ENCODE measurements at places on chromosomes 1 and 21.

DNA sequence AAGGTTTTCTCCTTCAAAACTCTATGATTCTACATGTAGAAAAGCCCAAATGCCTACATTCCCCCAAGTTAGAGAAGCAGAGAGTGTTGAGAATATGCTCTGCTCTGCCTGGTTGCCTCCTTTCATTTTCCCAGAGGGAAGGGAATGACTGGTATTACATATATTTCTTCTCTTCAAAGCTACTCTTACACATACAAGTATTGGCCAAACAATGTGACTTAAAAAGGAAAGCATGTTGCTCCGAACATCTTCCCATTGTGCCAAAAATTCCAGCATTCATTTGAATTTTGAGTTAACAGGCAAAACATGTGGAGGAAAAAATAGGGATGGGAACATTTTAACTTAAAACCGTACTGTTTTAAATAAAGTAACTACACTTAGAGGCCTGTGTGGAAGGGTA is 125.2 kb downstream of the COQ8A start:
- DNase-seq = no peak

GRCh38 chr1:109806733-109807400 is 43.1 kb upstream of the EPS8L3 start:
- no peak for DNase-seq

- no peak for DNase-seq
These were observed 206.7 kb downstream of the CTH start for GRCh38 chr1:70617728-70618127.

GRCh38 chr1:65258106-65258505 is 51.2 kb upstream of the DNAJC6 start:
- DNase-seq = no peak

- no peak for DNase-seq
These were observed 10.0 kb downstream of the NCSTN start for GRCh38 chr1:160353223-160353622.

DNA sequence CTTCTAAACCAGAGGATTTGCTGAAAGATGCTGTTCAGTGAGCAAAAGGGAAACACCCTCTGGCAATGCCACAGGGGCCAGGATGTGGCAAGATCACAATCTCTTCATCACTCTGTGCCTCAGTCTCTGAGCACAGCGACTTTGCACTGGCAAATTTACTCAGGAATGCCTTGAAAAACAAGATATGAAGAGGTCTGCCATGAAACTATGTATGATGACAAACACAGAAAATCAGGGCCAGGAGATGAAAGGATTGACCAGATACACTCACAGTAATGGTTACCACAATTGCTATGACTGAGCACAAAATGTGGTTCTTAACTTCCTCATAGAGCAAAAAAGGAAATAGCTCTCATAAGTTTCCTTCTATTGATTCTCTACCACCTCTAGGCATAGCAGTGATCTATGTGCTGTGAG is 5.8 kb downstream of the TTC13 start:
- peak; percentile 34 for DNase-seq

DNA sequence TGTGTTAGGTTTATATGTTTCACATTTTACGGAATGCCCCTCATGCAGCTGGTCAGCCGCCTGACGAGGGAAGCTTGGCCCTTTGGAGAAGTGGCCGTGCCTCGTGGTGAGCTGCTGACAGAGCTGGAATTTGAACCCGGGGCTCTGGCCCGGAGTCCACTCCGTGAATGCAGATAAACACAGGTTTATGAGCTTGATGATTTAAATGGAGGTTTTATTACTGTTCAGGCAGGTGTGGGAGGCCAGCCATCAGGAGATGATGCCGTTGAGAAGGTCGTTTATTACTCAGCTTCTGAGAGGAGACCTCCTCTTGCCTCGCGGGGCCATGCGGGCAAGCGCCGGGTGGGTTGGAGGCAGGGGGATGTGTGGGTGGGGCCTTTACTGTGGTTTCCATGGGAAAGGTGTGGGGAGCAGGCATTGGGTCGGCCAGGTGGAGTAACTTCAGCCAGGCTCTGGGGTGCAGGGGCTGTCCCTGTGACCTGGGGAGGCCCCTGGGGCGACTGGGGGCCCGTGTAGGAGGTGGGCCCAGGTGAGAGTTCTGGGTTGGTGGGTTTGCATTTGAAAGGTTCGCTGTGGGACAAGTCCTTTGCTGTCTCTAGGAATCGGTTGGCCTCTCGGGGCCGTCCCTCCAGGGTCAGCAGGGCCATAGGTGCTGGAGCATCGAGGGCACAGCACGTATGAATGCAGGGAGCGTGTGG is 22.0 kb downstream of the PRKCZ start:
- DNase-seq = no peak

- DNase-seq = peak; percentile 6
These were observed 30.7 kb downstream of the ALPL start for GRCh38 chr1:21539933-21540332.

DNA sequence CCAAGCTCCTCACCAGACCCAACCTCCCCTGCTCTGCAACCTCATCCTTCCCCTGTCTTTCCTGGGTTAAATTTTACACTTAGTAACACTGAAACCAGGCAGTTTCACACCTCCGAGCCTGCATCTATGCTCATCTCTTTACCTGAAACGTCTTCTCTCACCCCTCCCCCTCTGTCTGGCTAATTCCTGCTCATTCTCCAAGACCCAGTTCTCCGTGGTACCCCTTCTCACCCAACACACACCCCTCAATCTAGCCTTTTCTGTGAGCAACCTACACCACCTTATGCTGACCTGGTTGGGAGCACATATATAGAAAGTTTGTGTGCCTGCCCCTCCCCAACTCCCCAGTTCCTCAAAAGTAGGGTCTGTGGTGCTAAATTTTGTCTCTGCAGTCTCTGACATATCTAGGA is 3.7 kb upstream of the KIAA1614 start:
- DNase-seq = no peak

DNA sequence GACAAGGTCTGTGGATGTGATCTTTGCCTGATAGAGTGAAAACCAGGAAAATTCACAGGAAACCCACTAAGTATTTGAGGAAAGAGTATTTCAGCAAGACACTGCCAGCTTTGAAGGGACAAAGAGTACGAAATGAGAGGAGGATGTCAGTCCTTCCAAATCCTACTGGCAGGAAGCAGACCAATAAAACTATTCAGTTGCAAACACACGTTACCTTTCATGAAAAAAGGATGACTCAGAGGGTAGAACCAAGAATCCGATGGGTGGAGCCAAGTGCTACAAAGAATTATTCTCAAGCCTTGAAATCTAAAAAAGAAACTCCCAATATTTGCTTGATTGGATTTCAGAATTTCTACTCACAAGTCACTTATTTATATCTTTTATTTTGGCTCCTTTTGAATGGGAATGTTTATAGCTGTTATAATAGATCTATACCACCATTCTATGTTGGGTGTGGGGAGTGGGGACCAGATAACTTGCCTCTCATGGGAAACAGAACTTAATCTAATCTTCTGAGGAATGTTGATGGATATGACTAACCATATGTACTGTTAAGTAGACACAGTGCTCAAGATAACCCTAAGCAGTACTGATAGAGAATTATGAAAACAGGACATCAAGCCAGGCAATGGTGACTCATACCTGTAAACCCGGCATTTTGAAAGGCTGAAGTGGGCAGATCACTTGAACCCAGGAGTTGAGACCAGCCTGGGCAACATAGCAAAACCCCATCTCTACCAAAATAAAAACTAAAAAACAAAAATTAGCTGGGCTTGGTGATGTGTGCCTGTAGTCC is 19.3 kb upstream of the HEATR1 start:
- DNase-seq = no peak

DNA sequence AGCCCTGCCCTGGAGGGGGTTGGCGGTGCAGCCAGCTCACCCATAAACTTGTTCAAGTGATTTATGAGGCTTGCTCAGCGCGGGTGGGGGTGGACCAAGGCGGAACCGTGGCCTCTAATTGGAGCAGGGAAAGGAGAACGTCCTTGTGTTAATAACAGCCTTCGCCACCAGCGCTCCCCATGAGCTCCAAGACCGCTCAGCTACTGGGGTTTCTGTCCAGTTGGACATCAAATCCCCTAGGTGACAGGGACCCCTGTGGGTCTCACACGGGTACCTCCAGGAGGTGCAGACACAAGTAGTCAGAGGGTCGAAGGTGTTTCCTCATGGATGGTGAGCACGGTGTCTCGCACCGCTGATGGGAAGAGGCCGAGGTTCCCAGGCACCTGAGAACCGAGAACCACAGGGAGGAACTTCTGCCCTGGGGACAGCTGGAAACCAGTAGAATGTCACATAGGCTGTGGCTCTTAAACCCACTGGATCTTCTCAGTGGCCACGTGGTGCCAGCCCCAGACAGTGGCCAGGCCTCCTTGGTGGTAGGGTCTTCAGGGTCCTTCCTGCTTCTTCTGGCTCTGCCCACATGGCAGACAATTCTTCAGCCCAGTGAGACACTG is 3.7 kb upstream of the ACTRT2 start:
- no peak for DNase-seq

All from T-helper 2 cell (primary cell).